Stimulated activated CD8-positive, alpha-beta memory T cell treated with anti-CD3 and anti-CD28 coated beads, Interleukin-15, amount 100 ng/mL, for 4 hours (primary cell): ENCODE measurements at places on chromosomes 7 and 10.

GRCh38 chr7:116540743-116541142 is 15.9 kb downstream of the CAV1 start:
- no peak for DNase-seq

GRCh38 chr7:25776744-25777123 is 375.3 kb upstream of the NFE2L3 start:
- no peak for DNase-seq

- no peak for DNase-seq
Observed at GRCh38 chr7:152108359-152108758, 82.9 kb downstream of the GALNT11 start.

- DNase-seq, result no peak
Observed at GRCh38 chr7:94039368-94040035, 35.3 kb upstream of the BET1 start.

DNA sequence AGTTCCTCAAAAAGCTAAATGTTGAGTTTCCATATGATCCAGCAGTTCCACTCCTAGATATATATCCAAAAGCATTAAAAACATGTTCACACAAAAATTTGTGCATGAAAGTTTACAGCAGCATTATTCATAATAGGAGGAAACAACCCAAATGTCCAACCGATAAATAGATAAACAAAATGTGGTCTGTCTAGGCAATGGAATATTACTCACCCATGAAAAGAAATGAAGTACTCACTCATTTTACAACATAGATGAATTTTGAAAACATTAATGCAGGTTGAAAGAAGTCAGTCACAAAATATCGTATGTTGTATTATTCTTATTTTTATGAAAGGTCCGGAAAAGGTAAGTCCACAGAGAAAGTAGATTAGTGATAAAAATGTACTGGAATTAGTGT is 34.0 kb downstream of the BMPR1A start:
- no peak for DNase-seq

GRCh38 chr7:101390901-101391301 is 28.2 kb downstream of the COL26A1 start:
- DNase-seq, result no peak

DNA sequence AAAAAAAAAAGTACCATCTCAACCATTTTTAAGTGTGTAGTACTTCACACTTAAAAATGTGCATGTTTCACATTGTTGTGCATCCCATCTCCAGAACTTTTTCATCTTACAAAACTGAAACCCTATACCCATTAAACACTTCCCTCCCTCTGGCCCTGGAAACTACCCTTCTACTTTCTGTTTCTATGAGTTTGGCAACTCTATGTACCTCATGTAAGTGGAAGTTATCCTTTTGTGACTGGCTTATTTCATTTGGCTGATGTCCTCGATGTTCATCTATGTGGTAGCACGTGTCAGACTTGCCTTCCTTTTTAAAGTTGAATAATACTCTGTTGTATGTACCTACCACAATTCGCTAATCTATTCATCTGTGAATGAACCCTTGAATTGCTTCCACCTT is 12.2 kb downstream of the KCNMA1 start:
- DNase-seq, result no peak

DNA sequence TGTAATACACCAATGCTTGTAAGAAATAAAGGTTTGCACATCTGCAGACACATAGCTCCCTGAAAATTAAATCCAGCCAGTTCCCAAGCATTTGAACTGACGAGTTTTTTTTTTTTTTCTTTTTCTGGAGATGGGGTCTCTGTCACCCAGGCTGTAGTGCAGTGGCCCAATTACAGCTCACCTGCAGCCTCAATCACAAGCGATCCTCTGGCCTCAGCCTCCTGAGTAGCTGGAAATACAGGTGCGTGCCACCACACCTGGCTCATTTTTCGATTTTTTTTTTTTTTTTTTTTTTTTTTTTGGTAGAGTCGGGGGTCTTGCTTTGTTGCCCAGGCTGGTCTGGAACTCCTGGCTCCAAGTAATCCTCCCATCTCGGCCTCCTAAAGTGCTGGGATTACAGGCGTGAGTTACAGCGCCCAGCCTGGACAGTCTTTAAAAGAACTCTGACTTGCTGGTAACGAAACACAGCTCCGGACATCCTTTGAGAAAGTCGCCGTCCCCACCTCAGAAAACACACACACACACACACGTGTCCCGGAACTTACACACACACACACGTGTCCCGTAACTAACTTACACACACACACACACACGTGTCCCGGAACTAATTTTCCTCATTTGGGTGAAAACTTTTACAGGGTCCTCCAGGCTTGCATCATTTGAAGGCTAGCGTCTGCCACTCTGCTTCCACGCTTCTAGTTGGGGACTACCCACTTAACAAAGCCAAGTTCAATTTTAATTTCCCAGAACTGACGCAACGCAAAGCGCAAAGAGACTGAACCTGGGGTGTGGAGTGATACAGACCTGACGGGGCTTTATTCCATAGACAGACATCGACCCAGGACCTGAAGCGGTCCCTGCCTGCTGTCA is 18.6 kb downstream of the OCM2 start:
- peak; percentile 4 for DNase-seq

GRCh38 chr10:3835770-3836169 is 50.8 kb upstream of the KLF6 start:
- no peak for DNase-seq

- DNase-seq, result no peak
Observed at GRCh38 chr10:48231699-48232315, 42.7 kb downstream of the FRMPD2 start.

DNA sequence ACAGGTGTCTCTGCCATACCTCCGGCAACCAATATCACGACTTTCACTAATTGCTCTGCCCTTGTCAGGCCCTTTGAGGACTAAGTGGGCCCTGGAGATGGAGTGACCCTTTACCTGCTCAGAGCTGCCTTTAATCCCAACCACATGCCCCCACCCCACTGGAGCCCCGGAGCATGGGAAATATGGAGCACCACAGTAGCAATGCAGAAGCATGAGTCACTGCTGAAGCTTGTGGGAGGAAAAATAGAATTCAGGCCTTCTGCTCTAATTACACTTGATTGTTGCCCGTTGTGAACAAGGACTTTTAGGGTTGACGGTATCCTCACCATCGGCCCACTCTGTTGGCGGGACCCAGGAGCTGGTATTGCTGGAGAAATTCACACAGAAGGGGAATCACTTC is 52.5 kb upstream of the FRMD4A start:
- no peak for DNase-seq
